GM10248 (cell line): ENCODE measurements at places on chromosomes 6 and 20.

DNA sequence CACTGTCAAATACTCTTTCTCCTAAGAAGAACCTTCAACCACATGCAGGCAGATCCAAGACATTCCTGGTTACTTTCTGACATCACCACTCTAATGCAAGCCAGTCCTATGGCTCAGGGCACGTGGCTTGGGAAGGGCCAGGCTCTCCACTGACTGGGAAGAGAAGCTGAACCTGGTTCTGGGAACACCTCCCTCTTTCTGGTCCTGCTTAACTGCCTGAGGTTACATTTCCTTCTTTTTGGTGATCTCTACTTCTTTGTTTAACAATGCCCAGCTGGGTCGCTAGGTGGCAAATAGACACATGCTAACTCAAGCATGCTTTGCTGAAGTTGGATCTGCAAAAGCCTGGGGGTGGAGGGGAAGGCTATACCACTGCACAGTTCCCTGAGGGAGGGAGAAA, 249.8 kb downstream of the GMDS start:
- no peak for DNase-seq

GRCh38 chr6:81606965-81607381, 145.5 kb downstream of the TENT5A start:
- no peak for DNase-seq

GRCh38 chr6:7343546-7344475, 30.8 kb upstream of the SSR1 start:
- no peak for DNase-seq

GRCh38 chr6:5749016-5749650, 257.6 kb downstream of the NRN1 start:
- no peak for DNase-seq

GRCh38 chr6:35170166-35170565, 29.0 kb upstream of the TCP11 start:
- DNase-seq = no peak

- DNase-seq = no peak
Observed at GRCh38 chr6:137800762-137801161, 66.3 kb upstream of the TNFAIP3 start.

DNA sequence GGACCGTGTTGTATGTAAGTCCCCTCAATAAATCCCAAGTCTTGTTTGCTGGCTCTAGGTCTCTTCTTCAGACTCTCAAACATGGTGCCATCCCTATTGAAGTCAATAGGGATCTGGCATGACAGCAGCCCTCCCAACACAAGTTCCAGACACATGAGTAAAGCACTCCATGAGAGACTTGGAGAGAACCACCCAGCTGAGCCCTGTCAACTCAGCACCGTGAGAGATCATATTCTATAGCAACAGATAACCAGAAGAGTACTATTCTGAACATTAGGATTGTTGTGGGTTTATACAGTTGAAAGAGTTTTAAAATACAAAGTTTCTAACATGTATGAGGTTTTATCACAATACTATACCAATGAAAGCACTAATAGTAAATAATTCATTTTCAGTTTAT, 23.5 kb downstream of the TMEM14A start:
- DNase-seq = no peak

DNA sequence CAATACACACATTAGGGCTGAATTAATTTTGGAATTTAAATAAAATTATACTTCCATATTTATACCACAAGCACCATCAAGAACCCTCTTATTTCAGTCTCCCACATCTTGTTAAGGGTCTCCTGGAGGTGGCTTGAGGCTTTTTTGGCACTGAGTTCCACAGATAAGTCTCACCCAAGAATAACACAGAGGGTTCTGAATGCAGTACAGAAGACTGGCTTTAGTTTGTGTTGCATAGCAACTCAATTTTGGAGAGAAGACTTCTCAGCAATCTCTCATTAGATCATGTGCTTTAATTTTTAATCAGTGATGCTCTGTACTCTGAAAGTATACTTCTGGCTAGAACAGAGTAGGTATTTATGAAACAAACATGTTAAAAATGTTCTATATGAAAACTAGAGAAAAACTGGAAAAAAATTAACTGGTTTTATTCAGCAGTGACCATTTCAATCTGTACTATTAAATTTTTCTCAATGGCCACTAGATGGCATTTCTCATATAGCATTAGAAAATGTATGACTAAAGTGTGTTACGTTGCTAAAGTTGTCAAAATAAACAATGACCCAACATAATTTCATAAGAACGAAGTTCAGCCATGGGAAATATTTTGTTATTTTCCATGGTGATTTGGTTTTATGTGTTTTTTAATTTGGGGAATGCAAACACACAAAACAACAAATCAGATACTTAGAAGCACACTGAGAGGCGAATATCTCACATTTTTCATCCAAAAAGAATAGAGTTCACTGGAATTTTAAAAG, 32.7 kb upstream of the MAP7 start:
- no peak for DNase-seq
